Left colon (tissue), 2 donors: ENCODE measurements at places on chromosomes 7 and 10. TPM values are rescaled to one million over a fixed set of nuclear protein-coding genes. Genes with fewer than 3 reads are reported as not detected.

PBLD gene
- total RNA-seq: 113 TPM

CTAGE15 gene
- total RNA-seq: 2.2 TPM

CCL24 gene
- total RNA-seq: 7.4 TPM

CARD11 gene
- 2.8 TPM for total RNA-seq

PTF1A gene
- total RNA-seq: not detected

MET gene
- 41.2 TPM for total RNA-seq

DNA sequence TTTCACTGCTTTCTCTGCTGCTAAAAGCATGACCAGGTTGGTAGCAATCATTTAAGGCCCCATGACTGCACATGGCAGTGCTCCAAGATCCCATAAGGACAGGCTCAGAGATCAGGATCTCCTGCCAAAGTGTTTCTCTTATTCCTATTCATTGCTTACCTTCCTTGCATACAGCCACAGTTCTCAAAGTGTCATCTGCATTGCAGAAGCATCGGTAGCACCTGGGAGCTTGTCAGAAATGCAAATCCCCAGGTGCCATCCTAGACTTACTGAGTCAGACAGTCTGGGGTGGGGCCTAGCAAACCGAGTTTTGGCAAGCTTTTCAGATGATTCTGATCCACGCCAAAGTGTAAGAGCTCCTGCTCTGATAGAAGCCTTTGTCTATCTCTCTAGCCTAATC lies 489.0 kb upstream of the AUTS2 start:
- no peak for DNase-seq

- DNase-seq: no peak
Measured at GRCh38 chr7:96088579-96088978, 233.3 kb downstream of the SLC25A13 start.

DNA sequence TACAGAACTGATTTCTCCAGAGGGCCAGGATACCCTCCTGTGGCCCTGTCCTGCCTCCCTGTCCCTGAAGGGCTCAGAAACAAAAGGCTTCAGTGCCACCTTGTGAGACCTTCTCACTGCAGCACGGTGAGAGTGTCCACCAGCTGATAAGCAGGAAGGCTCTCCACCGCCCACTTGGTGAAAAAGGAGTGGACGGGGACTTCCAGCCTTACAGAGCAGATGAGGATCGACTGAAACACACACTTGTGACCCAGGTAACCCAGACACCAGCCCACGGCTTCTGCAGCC lies 330.1 kb downstream of the GRID1 start:
- no peak for DNase-seq

DNA sequence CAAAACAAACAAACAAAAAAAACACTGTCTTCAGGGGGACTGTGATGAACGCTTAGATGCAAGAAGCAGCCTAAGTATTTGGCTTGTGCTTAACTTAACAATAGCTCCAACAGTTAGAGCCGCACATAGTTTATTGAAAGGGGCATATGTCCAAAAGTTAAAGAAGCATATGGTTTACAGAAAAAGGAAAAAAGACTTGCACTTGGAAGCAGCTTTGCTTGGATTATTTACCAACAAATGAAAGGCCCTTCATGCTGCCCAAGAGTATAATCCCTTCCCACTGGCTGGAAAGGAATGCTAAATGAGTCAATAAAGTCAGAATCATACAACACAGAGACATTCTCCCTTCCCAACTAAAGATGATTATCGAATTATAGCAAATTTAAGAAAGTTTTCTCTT lies 77.9 kb downstream of the GLI3 start:
- DNase-seq: no peak

- DNase-seq: peak; percentile 7
Measured at GRCh38 chr10:70763567-70763966, 21.6 kb downstream of the TBATA start.

DNA sequence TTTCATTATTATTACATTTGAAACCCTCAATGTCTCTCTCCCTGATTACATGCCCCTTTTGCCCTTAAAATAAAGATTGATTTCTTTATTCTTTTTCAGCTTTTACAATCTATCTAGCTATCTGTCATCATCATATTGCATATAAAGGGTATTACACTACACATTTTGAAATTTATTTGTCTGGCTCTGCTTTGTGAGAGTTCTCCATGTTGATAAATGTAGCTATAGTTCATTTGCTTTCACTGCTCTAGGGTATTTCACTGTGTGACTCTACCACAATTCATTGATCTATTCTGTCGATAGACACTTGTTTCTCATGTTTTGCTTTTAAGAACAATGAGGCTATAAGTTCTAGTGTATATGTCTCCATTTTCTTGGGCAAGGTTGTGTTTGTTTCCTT lies 25.6 kb downstream of the CDK1 start:
- no peak for DNase-seq

DNA sequence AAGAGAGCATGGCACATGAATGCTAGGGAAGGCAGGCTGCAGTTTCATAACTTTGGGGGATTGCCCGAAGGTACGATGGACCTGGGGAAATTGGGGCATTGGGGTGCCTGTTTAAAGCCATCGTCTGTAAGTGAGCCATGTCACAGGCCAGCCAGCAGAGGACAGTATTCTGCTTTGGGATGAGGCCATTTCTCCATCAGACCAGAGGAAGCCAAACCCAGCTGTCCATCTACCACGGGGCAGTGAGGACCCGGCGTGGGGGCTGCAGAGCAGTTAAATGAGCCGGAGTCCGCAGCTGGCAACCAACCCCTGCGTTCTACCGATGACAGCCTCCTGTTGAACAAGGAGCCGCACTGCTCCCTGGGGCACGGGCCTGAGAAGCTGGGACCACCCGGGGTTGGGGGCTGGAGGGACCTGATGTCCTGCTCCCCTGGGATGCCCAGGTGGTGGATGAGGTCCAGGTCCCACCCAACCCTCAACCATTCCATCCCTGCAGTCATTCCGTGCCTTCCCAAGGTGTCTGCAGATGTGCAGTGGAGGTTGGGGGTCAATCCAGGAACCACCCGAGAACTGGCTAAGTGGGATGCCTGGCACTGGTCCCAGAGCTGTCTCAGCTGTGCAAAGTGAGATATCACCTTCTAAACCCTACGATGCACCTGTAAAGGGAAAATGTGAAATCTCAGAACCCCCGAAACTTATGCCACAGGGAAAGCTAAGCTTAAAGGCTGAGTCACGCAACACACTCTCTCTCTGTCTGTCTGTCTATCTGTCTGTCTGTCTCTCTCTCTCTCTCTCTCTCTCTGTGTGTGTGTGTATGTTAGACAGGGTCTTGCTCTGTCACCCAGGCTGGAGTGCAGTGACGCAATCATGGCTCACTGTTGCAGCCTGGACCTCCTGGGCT lies 12.1 kb upstream of the RHBDD2 start:
- peak; percentile 56 for DNase-seq

DNA sequence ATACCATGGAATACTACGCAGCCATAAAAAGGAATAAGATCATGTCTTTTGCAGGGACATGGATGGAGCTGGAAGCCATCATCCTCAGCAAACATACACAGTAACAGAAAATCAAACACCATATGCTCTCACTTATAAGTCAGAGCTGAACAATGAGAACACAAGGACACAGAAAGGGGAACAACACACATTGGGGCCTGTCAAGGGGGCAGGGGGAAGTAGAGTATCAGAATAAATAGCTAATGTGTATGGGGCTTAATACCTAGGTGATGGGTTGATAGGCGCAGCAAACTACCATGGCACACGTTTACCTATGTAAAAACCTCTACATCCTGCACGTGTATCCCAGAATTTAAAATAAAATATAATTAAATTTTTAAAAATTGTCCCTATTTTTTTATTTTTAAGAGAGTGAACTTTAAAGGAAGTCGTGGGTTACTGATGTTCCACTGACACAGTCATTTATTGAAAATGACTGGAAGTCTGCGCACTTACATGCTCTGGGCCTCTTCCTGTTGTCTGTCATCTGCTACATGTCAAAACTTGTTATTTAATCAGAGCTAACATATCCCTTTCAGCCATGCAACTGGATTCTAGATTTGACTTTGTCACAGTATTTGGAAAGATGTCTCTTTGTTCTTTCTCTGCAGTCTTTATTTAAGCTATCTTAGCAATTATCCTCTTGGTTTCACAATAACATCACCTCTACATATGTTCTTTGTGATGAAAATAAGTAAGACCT lies 73.7 kb upstream of the ABCB5 start:
- no peak for DNase-seq

- peak; percentile 11 for DNase-seq
Measured at GRCh38 chr10:91883549-91884444, 25.5 kb downstream of the FGFBP3 start.

DNA sequence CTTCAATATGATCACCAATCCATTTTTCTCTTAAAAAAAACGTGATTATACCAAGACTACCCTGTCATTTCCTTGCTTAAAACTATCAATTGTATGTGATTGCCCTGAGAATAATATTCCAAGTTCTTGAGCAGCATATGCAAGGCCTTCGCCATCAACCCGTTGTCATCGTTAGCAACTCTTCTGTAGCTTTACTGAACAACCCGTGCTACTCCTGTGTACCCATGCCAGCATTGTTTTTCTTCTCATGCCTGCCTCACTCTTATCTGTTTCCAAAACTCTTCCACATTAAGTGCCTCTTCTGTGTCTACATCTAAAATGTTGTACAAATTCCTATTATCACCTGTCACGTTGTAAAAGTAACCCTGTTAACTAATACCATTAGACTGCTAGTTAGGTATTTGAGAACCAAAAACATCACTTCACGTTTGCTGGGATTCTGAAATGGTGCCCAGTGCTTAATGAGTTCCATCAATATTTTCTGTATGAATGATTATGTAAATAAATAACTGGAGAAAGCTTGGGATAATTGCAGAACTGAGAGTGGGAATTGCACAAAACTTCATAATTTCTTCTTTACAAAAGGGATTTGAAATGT lies 10.5 kb downstream of the CAV2 start:
- no peak for DNase-seq

DNA sequence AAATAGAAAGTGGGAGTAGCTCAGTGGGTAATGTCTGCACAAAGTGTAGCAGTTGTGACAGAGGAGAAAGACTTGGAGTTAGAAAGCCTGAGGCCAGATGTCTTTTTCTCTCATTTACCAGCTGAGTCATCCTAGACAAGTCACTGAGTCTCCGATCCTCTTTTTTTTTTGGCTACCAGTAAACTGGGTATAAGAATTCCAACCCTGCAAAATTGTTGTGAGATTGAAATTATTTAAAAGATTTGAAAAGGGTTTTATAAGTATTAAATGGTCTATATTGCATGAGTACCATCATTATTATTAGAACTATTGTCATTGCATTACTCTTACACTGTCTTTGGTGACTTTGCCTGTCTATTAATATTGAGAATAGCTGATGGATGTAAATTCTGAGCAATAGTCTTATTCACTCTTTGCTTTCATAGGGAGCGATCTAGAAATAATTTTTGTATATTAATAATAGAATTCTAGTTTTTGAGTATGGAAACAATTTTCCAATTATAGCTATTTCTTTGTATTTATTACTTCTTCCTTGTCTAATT lies 74.0 kb downstream of the ARID5B start:
- DNase-seq: no peak

GRCh38 chr10:128884033-128884425 lies 583.0 kb upstream of the MGMT start:
- no peak for DNase-seq

DNA sequence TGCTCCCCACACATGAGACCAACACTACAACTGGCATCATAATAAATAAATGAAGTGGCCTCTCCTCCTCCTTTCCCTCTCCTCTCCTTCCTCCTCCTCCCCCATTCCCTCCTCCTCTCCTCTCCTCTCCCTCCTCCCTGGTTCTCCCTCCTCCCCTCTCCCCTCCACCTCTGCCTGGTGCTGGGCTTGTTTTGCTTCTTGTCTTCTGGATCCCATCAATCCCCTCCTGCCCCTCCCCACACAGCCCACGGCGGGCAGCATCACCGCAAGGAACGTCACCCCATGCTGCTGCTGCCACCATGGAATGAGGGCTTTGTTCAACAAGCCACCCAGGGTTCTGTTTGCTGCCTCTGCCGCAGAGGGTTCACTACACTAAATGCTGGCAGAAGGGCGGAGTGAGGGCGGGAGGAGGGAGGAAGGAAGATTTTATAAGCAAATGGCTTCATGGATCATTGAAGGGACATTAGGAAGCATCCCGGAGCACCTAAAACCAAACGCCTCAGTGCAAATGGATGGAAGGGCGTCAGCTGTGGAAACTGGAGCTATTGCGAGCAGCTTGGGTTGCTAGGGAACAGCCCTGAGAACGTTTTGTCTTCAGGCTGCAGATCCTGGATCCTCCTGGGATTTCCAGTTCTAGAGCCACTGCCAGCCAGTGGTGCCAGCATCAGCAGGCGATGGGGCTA lies 379.7 kb upstream of the ZMIZ1 start:
- DNase-seq: no peak

- DNase-seq: no peak
Measured at GRCh38 chr10:94146746-94147145, 153.0 kb downstream of the PLCE1 start.

- DNase-seq: peak; percentile 89
Measured at GRCh38 chr10:84424731-84425167, 96.4 kb downstream of the CCSER2 start.

DNA sequence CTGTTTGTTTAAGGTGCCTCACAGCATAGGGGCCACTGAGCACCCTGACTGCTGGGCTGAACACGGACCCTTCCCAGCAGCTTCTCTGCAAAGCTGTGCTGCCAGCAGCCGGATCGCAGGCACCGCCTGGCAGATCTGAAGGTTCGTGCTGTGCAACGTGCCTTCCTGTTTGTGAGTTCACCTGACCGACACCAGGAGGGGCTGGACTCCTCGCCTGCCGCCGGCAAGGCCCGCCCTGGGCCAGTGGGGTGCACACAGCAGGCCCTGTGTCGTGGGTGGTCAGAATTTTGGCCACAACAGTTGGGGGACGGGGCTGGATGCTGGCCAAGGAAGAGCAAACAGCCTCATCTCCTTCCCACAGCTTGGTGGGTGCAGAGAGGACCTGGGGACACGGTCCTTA lies 12.6 kb downstream of the CYP2W1 start:
- DNase-seq: no peak

DNA sequence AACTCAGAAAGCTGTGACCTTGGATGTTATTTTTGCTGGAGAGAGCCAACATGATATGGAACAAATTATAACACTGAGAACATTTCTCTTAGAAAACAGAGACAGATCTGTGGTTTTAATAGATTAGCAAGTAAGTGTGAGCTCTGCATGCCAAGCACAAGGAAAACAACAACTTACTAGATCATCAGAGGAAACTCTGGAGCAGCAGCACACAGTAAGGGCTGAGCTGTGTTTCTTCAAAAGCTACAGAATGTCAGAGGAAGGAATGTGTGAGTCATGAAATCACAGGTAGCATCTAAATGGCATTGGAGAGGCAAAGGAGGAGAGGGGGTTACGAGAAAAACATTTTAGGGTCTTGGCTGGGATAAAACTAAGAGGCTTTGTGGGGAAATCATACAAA lies 283.4 kb upstream of the FZD8 start:
- no peak for DNase-seq

- DNase-seq: no peak
Measured at GRCh38 chr10:72030762-72031543, 57.4 kb downstream of the SPOCK2 start.

DNA sequence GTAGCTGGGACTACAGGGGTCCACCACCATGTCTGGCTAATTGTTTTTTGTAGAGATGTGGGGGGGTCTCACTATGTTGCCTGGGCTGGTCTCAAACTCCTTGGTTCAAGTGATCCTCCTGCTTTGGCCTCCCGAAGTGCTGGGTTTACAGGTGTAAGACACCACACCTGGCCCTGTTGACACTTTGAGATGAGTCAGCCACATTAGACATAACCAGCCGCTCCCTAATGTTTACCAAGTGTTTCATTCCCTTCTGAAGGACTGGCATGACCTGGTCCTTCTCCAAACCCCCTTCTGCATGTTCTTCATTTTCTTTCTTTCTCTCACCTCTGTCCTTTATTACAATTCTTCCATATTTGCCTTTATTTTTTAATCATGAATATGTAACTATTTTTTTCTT lies 67.8 kb downstream of the TAF3 start:
- no peak for DNase-seq

- no peak for DNase-seq
Measured at GRCh38 chr7:55561690-55562089, 10.6 kb downstream of the VOPP1 start.
